ENCODE measurements at places on chromosomes 16 and 17.

GRCh38 chr17:82534401-82534812, 14.9 kb downstream of the FOXK2 start:
- no peak for DNase-seq

- DNase-seq = no peak
These were observed 40.2 kb downstream of the HS3ST3B1 start for GRCh38 chr17:14340857-14341754.

DNA sequence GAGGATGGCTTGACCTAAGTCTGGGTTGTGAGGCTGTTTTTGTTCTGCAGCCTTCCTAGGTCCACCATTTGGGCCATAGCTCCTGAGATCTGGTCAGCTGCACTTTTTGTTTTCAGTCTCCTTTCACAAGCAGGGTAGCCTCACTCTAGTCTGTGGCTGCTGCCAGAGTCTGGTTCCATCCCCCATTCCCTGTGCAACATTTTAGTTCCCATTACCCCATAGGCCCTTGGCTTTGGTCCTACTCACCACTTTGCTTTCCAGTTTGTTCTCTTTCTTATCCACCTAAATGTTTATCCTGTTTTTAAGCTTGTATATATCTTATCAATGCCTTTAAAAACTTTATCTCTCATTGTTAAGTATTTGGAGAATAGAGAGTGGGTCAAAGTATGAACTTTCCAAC, 6.5 kb upstream of the XYLT2 start:
- DNase-seq = no peak

DNA sequence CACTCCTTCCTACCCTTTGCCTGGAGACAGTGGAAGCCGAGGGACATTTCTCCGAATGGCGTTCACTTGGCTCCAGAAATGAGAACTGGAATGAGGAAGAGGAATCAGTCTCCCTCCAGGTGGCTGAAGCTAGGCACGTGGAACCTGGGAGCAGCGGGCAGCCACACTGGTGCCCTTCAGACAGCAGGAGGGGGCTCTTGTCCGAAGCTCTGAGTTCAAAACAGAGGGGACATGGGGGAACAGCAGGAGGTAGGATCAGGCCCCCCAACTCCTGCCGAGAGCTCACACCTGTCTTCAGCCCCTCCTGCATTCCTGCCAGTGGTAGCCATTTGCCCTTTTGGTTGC, 41.5 kb downstream of the TMEM235 start:
- DNase-seq = no peak

- DNase-seq = peak; percentile 23
These were observed 2.4 kb upstream of the CBFB start for GRCh38 chr16:67026570-67026969.

- DNase-seq = no peak
These were observed 1.6 kb downstream of the MIEF2 start for GRCh38 chr17:18262111-18262510.

DNA sequence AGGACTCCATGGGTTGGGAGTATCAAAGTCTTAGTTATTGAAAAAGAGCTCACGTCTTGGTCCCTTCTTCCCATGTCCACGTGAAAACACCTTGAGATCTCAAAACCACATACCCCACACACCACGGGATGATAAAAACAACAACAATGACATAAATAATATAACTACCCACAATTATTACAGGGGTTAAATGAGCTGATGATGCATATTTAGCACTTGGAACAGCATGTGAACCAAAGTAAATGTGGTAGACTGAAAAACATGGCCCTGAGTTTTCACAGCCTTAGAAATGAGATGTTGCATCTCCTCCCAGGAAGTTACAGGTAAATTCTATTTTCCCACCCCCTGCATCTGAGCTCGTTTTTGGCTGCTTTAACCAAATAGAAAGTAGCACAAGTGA, 208.9 kb downstream of the C16orf95 start:
- no peak for DNase-seq

DNA sequence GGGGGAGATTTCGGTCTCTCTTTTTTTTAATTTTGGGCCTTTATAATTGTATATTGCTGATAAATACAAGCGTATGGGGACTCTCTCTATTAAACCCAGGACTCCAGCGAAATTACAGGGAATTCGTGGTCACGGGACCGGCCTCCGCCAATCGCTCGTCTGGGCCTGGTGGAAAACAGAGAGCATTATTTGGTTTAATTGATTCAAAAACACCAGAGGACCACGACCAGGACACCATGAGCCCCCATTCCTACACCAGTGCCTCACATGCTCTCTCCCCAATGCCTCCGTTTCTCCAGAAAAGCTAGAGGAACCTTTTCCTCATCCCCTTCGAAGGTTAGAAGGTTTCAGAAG, at the start of gene HOXB2:
TSS of gene HOXB2 (minus strand) at position 88 of the 354 bp plus-strand sequence. CDS start 198 bp downstream, outside the sequence.
- DNase-seq = no peak

DNA sequence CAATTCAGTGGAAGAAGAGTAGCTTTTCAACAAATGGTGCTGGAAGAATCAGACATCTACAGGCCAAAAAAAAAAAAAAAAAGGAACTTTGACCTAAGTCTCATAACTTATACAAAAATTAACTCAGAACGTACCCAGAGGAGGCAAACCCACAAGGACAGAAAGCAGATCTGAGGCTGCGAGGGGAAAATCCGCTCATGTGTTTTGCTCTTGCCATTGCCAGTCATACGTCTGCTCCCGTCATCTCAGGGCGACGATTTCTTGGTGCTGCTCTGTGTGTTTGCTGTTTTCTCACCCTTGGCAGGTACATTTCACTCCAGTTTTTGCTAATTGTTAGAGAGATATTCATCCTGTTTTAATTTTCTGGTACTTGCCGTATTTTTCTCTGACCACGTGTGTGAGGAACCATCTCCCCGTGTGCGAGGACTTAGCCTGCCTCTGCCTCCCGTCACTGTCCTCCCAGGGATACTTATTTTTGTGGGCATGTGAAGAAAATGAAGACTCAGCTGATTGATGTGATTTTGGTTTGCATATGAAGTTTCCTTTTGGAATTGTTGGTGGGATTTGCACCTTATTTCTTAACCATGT, 33.4 kb upstream of the ACSF3 start:
- DNase-seq = no peak

GRCh38 chr17:71850812-71851211, 270.0 kb upstream of the SOX9 start:
- DNase-seq = no peak

GRCh38 chr16:56370185-56370874, 55.0 kb downstream of the AMFR start:
- no peak for DNase-seq

DNA sequence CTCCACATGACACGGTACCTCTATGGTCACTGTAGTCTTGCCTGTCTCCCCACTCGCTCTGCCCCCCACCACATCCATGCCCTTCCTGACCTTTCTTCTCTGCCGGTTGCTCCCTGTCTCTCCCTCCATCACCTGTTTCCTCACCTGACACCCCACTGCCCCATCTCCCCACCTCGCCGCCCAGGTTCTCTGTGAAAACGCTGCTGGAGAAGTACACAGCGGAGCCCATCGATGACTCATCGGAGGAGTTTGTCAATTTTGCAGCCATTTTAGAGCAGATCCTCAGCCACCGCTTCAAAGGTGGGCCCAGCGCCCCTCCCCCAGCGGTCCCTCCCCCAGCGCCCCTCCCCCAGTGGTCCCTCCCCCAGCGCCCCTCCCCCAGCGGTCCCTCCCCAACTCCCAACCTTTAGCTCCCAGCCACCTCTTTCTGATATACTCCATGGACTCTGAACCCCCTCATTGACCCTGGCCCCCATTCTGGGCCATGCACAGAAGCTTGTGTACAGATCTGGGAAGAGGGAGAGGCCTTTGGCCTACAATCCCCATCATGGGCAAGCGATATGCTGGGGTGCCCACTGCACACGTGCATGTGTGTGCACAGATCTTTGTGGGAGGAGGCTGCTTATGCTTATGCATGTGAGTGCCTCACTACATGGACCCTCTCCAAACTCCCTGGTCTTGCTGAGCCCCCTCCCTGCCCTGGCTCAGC, 4.1 kb downstream of the RUNDC3A start:
- DNase-seq = no peak

GRCh38 chr16:2826591-2827373, 3.3 kb upstream of the ZG16B start:
- no peak for DNase-seq

DNA sequence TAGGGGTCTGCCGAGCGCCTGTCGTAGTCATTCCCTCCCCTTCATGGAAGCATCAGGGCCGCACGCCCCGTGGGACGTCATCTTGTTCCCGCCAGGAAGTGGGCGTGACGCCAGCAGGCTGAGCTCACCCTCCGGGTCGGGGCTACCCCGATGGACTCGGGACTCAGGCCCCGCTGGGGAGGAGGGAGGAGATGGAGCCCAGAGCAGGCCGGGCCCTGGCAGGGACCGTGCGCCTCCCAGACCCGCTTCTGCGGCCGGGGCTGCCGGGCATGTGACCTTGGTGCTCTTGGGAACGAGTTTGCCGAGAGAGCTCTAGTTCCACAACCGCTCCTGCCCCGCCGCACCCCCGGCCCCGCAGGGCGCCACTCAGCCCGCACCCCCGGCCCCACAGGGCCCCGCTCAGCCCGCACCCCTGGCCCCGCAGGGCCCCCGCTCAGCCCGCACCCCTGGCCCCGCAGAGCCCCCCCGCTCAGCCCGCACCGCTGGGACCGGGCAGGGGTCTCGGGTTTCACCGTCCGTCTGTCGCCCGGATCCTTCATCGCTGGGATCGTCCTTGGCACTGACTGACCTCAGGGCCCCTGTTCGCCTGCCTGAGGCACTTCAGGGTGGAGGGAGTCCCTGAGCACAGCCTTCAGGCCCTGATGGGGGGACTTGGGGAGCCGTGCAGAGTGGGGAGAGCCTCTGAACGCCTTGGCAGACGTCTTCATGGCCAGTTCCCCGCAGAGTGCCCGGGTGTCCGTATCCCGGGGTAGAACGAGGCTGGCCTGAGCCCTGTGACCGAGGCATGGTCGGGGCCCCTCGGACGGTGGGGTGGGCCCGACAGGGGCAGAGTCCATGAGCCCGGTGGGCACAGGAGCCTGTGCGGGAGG, 5.8 kb downstream of the CACNA1H start:
- DNase-seq = no peak

GRCh38 chr16:67425580-67425979, 5.3 kb upstream of the HSD11B2 start:
- no peak for DNase-seq

GRCh38 chr17:73096866-73097265, 4.4 kb upstream of the SLC39A11 start:
- DNase-seq = no peak

DNA sequence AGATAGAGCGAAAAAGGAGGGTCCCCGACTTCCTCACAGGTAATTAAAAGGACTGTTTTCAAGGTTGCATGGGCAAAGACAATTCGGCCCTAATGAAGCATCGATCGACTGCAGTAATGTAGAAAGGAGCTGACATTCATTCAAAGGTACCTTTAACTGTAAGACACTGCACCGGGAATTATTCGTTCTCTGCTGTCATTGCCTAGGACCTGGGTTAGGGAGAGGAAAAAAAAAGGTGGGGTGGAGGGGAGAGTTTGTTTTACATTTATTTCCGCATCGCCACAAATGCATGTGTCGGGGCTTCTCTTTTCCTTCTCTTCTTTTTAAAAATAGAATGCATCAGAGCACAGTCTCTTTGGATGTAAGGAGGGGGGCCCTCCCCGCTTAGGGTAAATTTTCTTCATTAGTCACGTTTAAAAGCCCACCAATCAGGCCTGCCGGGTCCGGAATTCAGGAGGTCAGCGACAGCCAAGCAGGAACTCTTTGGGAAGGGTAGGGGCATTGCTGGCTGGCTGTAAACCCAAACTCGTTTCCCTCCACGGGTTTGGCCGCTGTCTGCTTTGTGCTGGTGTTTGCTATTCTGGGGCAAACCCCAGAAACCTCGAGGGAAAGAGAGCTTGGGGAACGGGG, 496.2 kb upstream of the ZFHX3 start:
- no peak for DNase-seq

GRCh38 chr17:21528031-21528695, 152.0 kb downstream of the KCNJ12 start:
- DNase-seq = no peak

Measured in osteocyte (in vitro differentiated cells).